ENCODE measurements at places on chromosomes 6 and 20.

DNA sequence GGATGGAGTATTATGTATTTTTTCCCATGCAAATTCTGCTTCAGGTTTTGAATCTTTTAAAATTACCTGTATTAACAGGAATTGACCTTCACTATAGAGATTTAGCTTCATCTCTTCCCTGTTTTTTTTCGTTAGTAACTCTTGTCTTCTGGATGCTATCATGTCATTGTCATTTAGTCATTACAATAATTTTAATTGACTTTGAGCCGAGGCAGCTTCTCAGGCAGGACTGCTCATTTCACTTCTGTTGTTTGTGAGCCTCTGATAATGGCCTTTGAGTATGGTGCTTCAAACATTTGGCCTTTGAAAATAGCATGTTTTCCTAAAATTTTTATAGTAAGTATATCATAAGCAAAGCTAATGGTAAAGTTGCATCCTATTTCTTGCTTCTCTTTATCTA is 375.1 kb upstream of the MMS22L start:
- no peak for DNase-seq

DNA sequence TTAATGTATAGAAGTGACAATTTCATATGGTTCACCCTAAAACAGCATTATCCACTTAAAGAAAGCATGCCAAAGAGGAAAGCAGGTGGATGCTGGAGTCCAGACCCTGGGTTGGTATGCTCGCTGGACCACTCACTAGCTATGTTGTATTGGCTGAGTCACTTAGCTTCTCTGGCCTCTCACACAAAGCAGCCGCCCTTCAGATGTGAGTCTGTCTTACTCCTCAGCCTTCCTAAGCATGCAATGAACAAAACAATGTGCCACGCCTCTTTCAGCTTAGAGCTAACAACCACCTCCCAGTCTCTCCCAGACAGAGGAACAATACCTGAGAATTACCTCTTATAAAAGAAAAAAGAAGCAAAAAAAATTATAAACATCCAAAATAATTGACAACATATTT is 29.4 kb downstream of the SIM1 start:
- no peak for DNase-seq

GRCh38 chr6:144353871-144354314 is 68.8 kb downstream of the UTRN start:
- no peak for DNase-seq

- no peak for DNase-seq
These were observed 36.1 kb upstream of the NAA20 start for GRCh38 chr20:19981031-19981451.

DNA sequence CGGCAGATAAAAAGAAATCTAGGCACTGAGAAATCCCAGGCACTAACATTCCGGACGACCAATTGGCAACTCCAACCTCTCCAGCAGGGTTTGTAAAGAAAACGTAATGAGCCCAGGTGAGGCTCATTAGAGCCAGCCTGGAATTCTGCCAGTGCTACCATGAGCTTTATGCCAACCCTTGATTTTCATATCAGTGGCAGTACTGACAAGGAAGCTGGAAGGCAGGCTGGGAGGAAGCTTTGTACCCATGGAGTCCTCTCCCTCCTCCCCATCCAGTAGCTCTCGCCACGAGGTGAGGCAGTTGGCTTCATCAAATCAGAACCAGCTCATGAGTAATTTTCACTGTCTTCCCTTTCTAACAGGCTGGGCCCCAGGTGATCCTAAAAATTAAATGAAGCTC is 250.2 kb downstream of the ZNF217 start:
- no peak for DNase-seq

- DNase-seq = no peak
These were observed 118.0 kb upstream of the MAN1A1 start for GRCh38 chr6:119467488-119468081.

DNA sequence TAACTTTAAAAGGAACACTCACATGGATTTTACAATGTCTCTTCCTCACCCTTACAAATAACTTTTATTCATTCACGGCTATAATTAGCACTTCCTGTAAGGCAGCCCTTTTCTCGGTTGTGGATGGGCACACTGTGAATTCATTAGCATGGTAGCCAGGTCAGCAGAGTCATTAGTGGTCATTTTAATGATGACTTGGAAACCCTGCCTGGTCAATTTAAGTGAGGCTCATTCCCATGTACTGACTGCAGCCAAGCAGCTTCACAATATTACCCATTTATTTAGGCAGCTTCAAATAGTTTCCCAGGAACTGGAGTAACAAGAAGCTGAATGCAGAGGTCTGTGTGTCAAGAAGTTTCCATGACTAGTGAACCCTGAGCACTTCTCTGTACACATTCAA is 248.8 kb downstream of the KHDC1L start:
- no peak for DNase-seq

GRCh38 chr6:17998003-17998402 is 10.6 kb upstream of the KIF13A start:
- no peak for DNase-seq

GRCh38 chr6:137237413-137238170 is 18.4 kb upstream of the IFNGR1 start:
- DNase-seq = no peak

- DNase-seq = no peak
These were observed 174.9 kb upstream of the PRND start for GRCh38 chr20:4546786-4547185.

- peak; percentile 35 for DNase-seq
These were observed 264.5 kb downstream of the CDH4 start for GRCh38 chr20:61516346-61517208.

- DNase-seq = no peak
These were observed 25.2 kb upstream of the MC3R start for GRCh38 chr20:56223352-56223751.

- no peak for DNase-seq
These were observed 212.0 kb upstream of the JARID2 start for GRCh38 chr6:15033850-15034203.

DNA sequence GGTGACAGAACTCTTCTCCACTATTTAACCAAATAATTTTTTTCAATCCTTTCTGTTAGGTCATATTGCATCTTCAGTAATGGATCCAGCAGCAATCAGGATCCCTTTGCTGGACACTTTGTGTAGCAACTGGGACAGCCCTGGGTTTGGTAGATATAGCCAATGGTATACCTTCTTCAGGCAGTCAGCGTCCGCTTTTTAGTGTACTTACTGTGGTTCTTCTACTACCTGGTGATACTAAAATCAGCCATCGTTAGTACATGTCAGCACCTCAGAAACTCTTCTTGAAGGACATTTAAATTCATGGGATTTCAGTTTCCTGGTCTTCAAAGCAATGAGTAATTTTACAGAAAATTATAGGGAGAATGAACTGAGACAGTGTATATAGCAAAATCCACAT is 93.5 kb downstream of the ADGRG6 start:
- DNase-seq = no peak

DNA sequence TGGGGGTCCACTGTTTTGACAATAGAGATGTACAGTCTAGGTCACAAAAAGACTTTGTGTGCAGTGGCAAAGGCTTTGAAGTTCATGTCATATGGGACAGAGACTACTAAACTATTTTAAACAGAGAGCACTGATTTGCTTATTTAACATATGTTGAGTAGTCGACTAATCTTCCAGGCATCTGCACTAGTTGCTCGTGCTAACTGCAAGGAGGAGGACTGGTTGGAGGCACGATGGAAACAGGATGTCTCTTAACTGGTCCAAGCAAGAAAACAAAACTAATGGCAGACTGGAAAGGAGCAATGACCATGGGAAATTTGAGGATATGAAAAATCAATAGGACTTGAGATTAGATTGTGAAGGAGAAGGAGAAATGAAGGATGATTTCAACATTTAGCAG is 28.5 kb upstream of the ERVFRD-1 start:
- no peak for DNase-seq

DNA sequence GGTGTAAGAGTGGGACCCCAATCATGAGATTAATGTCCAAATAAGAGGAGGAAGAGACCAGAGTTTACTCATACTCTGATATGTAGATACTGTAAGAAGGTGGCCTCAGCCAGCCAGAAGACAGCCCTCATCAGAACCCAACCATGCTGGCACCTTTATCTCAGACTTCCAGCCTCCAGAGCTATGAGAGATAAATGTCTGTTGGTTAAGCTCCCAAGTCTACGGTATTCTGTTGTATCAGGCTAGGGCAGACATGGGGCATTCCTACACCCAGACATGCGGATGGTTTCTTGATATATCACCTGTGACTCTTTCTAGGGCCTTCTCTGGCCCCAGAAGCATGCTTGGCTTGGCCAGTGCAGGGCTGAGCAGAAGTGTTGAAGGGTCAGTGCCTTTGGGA is 247.4 kb upstream of the RIN2 start:
- no peak for DNase-seq

DNA sequence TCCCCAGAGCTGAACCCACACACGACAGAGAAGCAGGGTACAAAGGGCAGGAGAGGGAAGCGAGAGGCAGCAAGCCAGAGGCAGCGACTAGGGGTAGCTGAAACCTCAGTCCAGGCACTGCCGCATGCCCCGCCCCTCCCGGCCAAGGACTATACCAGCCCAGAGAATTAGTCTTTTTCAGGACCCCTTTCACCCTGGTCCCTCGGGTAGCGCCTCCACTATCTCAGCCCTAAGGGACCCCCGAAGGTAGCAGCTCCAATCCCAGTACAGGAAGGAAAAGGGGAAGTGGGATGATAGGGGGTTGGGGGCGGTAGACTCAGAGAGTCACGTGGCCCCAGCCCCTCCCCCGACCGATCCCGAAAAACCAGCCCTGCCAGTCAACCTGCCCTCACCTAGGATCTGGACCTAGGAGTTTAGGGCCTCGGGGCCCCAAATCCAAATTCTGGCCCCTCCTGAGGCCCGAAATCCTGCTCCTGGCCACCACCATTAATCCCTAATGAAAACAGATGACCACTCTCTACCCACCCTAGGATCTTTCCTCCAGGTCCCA is 1.3 kb downstream of the RGL2 start:
- peak; percentile 88 for DNase-seq

DNA sequence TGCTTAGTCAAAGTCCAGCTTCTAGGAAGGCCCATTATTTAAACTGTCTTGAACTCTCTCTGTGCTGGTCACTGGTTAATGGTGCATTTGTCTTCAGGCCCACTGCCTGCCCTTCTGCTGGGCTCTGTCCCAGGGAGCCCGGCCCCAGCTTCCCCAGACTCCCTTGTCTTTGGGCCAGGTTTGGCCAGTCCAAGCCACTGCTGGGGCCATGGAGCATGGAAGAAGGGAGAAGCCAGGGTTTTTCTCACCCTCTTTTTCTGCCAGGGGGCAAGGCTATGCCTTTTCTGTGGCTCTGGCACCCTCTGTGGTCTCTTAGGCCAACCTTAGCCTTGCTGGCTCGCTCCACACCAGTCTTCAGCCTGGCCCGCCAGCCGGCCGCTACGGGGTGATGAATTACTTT is 390.0 kb upstream of the SULF2 start:
- no peak for DNase-seq

DNA sequence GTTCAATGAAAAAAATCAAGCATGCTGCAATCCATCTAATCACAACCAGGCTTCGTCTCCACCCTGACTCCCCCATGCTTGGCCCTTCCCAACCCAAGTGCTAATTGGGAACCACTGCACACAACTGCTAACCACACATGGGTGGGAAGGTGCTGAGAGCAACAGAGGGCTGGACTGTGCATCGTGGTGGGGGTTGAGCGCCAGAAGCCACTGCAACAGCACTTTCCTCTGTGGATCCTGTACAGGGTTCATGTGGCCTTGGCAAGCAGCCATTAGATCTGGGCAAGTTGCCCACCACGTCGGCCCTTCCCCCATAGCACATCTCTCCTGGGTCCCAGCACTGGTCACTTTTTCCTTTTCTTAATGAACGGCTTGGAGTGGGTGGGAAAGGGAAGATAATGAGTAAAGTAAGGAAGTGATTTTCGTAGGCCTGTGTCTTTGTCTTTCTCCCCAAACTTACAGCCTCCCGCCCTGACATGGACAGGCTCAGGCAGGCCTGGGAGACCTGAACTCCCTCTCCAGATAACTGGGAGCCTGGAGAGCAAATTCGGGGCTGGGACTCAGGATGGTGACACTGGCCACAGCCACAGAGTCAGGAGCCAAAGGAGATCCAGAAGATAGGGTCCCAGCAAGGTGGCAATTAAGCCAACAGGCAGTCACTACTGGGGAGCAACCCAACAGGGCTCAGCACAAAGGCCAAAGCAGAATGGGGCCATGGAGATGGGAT is 34.4 kb upstream of the MRPS10 start:
- no peak for DNase-seq

DNA sequence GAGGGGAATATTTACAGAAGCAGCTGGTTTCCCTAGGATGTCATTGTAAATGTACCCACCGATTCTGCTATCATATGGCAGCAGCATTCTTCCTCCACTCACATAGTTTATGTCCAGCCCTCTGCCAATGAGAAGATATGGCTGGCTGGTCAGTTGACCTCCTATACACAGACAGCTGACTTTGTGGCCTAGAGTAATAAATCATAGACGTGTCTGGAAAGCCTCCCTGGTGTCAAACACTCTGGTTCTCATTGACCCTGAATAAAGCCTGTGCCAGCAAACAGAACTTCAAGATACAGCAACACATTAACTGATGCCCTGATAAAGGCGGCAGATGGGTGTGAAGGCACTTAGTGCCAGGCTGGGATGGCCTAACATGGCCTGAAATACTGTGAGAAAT is 52.6 kb downstream of the GPR63 start:
- no peak for DNase-seq

GRCh38 chr20:49199729-49200293 is 11.7 kb upstream of the STAU1 start:
- DNase-seq = peak; percentile 6

DNA sequence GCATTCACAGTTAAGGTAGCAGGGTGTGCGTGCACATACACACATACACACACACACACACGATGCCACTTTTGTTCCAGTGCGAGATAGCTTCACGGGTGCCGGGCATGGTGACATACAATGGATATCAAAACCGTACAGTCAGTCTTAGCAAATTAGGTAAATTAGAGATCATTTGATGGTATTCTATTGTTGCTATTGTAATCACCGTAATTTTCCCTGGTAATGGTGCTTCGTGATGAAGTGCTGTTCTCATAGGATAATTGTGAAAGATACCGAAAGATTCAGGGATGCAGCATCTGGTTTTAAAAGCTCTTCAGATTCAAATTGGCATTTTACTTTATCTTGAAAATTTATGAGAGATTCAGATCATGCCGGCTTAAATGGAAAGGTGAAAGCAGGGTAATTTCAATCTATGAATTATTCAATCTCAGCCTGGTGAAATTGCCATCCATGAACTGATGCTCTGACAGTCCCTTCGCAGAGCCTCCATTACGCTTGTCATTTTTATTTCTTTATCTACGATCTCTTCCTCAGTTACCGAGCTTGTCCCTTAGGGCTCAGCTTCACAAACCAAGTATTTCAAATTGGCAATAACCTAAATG is 71.3 kb upstream of the SOX4 start:
- DNase-seq = no peak
